ENCODE measurements at places on chromosomes 6 and 20.

GRCh38 chr6:17032988-17033634 is 68.7 kb upstream of the STMND1 start:
- peak; percentile 75 for DNase-seq

DNA sequence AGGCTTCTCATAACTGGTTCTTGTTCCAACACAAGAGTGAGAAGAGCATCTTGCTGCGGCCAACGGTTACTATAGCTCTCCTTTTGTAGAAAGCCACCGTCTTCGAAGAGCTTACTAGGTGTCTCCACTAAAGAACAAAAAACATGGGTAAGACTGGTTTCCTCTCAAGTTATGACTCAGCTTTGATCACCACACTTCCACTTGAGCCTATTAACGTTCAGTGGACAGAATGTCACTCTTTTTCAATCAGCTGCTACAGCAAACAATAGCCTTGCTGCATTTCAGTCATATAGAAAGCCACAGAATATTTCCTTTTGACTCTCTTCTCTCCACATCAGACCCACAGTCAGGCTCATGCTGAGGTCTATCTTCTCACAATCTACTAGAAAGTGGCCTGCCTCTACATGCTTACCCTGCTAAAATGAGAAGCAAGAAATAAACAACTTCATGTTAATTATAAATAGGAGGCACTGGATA is 243.5 kb upstream of the PREP start:
- DNase-seq = no peak

GRCh38 chr20:59195316-59195993 is 31.8 kb downstream of the ZNF831 start:
- DNase-seq = no peak

DNA sequence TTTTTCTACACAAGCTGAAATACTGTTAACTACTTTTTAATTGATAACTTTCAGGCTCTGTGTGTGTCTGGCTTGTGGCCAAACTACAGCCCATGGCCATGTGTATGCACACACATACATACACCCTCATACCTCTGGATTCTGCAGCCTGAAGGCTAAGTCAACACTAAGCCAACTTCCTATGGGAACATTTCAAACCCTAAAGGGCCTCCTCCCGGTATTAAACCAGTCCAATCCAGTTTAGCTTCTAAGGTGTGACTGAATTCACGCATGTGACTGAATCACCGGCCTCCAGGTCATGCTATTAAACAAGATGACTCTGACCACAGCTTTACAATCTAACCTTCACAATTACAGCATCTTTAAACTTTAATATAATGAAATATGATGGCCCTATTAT is 20.7 kb upstream of the DST start:
- no peak for DNase-seq

DNA sequence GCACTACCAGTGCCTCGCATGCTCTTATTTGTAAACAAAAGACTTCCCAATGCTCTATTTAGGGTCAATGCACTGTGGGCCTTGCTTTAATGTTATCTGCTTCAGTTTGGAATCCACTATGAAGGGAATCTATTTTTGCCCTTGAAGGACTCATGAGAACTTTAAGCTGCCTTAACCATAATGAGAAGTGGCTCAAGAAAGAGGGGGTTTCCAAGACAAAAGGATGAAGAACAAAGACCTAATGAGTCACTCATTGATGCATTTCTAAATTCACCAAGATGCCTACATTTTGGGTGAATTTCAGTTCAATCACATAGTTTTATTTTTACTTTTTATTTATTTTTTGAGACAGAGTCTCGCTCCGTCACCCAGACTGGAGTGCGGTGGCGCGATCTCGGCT is 228.2 kb downstream of the LY86 start:
- DNase-seq = no peak

DNA sequence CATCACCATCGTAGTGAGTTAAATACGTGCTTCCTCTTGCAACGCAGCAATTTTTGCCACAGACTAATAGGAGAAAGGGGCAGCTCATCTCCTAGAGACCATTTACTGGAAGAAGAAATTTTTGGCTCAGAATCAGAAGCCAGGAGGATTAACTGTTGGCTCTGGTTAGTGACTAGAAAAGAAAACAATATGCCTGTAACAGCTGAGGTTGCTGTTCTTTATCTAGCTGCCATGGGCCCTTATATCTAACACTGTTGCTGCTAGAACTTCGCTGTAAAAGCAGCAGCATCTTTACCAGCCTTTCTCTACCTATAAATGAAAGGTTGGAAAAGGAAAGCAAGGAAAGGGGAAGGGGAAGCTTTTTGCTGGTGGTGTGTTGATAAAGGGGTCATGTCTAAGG is 65.9 kb downstream of the FAM135A start:
- no peak for DNase-seq

DNA sequence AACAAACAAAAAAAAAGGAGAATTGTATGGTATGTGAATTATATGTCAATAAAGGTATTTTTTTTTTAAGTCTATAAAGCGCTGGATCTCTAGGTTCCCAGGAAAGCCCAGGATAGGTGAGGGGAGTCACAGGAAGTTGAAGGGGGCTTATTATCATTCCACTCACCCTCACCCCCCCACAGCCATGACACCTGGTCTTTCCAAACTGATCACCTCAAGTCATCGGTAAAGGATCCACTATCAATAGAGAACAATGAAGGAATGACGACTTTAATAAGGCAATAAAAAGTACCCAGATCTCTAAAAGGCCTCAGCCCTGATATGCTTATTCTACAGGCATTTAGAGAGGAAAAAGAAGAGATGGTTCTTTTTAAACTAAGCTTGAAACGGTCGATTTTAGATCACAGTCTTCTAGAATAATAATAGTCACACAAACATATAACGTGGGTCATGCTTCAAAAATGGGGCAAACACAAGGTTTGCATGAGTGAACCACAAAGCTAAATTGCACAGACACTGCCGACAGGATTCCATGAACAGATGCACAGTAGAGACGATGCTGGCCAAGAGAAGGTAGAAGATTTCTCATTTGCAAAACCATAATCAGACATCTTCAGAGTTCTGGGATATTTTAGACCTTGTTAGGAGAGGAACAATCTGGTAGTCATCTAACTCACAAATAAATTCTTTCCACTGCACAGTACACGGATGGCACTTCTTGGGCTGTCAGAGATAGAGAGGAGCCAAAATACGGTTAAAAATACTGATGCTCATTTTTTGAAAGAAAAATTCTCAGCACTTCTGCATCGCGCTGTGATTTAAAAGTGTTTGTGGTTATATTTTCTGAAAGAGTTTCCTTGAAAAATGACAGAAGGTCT is 21.0 kb downstream of the ZMYND8 start:
- no peak for DNase-seq

- no peak for DNase-seq
Observed at GRCh38 chr6:90915224-90915915, 328.5 kb upstream of the MAP3K7 start.

GRCh38 chr6:16690608-16691142 is 70.6 kb downstream of the ATXN1 start:
- DNase-seq = no peak

DNA sequence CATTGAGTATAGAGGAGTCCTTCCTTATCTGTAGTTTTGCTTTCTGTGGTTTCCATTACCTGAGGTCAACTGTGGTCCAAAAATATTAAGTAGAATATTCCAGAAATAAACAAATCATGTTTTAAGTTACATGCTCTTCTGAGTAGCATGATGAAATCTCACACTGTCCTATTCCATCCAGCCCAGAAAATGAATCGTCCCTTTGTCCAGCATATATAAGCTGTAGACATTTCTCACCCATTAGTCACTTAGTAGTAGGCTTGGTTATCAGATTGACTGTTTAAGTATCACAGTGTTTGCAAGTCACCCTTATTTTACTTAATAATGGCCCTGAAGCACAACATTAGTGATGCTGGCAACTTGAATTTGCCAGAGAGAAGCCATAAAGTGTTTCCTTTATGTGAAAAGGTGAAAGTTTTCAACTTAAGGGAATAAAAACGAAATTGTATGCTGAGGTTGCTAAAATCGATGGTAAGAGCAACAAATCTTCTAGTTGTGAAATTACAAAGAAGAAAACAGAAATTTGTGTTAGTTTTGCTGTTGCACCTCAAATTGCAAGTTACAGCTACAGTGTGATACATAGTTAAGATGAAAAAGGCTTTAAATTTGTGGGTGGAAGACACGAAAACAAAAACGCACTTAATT is 198.6 kb upstream of the SIM1 start:
- DNase-seq = no peak

DNA sequence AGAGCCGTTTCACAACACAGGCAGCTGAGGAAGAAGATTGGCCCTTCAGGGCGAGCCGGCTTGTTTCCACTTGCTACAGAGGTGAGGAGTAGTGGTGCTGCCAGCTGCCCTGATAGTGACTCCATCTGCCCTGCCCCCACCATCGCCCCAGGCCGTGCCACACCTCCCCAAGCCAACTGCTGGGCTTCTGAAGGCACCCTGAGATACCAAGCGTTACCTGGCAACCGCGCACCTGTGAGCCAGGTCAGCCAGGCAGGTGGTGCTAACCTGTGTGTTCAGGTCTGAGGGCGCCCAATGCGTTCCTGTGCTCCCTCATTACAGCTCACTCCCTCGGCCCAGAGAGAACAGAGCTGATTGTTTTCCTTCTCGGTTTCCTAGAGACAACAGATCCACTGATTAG is 299.1 kb upstream of the ID4 start:
- no peak for DNase-seq

- no peak for DNase-seq
Observed at GRCh38 chr20:53621482-53622246, 28.0 kb upstream of the ZNF217 start.

GRCh38 chr20:24718696-24719095 is 230.4 kb upstream of the CST7 start:
- no peak for DNase-seq

DNA sequence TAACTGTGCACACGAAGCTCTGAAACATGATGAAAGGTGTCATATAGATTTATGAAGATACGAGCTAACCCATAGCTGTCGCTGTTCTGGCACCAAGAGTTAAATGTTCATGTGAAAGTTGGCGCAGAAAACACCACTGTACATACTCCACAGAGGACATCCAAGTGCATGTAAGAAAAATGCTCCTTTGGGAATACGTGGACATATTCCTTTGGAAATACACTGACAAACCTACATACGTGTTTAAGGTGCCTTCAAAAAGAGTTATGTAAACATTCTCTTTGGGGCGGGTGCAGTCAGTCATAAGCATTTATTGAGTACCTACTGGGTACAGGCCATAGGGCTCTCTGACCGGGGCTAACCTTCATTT is 723 bp upstream of the ARID1B start:
- DNase-seq = no peak

GRCh38 chr20:20440481-20440880 is 72.6 kb downstream of the INSM1 start:
- no peak for DNase-seq
